ENCODE measurements at places on chromosomes 4 and X.
A peak's percentile ranks its signal among the peaks of the same experiment; 100 is the strongest.

- DNase-seq, result no peak
These were observed 17.9 kb downstream of the REELD1 start for GRCh38 chr4:146232131-146232722.

- no peak for DNase-seq
These were observed 350.2 kb upstream of the FAT1 start for GRCh38 chr4:187073820-187074219.

- no peak for DNase-seq
These were observed 19.1 kb upstream of the HERC6 start for GRCh38 chr4:88359558-88359957.

GRCh38 chr4:118173956-118174725 lies 139.9 kb downstream of the NDST3 start:
- DNase-seq, result peak; percentile 78

GRCh38 chr4:147674073-147674472 lies 9.9 kb downstream of the PRMT9 start:
- DNase-seq, result no peak

GRCh38 chr4:72319601-72320021 lies 249.4 kb downstream of the ADAMTS3 start:
- DNase-seq, result peak; percentile 82

DNA sequence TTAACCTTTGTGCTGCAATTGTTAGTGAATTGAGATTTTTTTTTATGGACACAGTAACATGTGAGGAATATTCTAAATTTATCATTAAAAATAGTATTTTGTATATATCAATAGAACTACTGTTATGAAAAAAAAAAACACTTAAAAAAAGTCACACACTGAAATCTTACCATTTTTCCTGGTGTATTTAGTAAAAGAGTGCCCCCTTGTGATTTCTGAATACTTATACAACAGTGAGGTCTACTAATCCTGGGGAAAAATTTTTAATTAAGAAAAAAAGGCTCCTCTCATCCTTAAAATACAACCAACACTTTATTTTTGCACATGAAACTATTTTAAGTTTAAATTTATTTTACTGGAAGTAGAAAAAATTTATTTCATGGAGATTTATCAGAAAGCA lies 56.4 kb upstream of the SPOCK3 start:
- no peak for DNase-seq

GRCh38 chr4:126748736-126749135 lies 884.0 kb upstream of the INTU start:
- peak; percentile 13 for DNase-seq

GRCh38 chrX:68492583-68492982 lies 6.3 kb upstream of the YIPF6 start:
- no peak for DNase-seq

DNA sequence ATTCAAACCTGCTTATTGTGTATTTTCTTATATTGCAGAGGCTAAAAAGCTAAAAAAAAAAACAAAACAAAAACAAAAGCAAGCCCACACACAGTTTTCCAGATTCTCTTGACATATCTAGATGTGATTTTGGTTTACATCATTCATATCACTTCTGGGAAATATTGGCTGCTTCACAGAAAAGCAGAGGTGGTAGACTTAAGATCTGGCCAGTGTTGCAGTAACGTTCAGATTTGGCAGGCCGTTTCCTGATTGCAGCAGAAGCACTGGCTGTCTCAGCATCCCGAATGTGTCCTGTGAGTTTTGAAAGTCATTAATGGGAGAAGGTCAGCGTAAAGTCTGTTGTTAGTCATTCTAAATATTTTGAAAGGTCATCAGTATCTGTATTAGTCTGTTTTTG lies 2062.0 kb downstream of the ARAP2 start:
- DNase-seq, result peak; percentile 6

- no peak for DNase-seq
These were observed 3.9 kb downstream of the MSMO1 start for GRCh38 chr4:165331359-165331758.

GRCh38 chr4:107600436-107600835 lies 119.6 kb downstream of the PAPSS1 start:
- DNase-seq, result peak; percentile 89

GRCh38 chr4:77927991-77928925 lies 65.6 kb downstream of the MRPL1 start:
- DNase-seq, result no peak

DNA sequence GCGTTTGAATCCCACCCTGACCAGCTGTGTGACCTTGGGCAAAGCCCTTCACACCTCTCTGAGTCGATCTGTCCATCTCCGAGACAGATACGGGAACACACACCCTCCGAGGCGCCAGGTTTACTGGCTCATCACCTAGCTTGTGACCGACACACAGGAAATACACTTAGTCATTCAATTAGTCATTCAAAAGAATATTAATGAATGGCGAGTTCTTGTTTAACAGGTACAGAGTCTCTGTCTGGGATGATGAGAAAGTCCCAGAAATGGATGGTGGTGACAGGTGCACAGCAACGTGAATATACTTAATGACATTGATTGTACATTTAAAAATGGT lies 80.6 kb downstream of the PPP2R2C start:
- DNase-seq, result no peak

GRCh38 chr4:37981844-37982720 lies 21.9 kb downstream of the PTTG2 start:
- peak; percentile 51 for DNase-seq

DNA sequence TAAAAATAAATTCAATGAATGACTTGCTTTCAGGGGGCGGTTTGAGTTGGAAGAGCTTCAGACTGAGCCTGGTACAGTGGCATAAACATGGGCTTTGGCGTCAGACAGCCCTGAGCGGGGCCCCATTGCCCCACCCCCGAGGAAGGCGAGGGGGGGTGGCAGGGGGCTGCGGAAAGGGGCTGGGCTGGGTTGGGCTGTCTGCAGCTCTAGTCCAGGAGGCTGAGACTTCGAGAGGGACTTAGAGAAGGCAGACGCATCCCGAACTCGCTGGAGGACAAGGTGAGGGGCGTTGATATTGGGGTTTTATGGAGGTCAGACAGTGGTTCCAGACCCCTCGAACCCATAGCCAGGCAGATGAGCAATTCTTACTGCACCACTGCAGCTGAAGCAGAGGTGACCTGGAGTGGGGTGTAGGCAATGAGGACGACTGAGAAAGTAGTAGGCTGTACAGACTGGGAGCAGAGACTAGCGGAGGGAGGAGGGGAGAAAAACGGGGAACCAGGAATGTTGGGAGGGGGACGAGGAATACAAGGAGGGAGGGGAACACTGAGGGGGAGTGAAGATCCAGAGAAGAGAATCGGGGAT lies at the start of gene MAGED2:
MAGED2 (plus strand) TSS at position 222 of the 585 bp plus-strand sequence. CDS start 1,587 bp downstream, outside the sequence.
- DNase-seq, result peak; percentile 17

DNA sequence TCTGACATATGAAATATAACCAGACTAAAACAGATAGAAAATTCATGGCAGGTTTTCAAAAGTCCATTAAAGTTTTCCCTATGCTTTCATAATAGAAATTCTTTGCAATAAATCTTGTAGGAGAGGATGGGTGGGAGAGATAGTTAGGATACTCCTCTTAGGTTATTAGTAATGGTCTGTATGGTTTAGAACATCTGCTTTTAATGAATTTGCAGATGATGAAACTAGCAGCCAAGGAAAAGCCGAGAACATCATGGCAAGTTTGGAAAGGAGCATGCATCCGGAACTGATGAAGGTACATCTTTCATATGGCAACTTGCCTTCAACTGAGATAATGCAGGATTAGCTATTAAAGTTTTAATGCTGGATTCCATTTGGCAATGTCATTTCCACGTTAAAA lies 70.7 kb downstream of the DOCK11 start:
- peak; percentile 79 for DNase-seq

- no peak for DNase-seq
These were observed 107.8 kb downstream of the PARM1 start for GRCh38 chr4:75040703-75041102.

- no peak for DNase-seq
These were observed 745 bp upstream of the IQSEC2 start for GRCh38 chrX:53281963-53282695.

GRCh38 chr4:23654791-23655190 lies 235.1 kb downstream of the PPARGC1A start:
- no peak for DNase-seq

DNA sequence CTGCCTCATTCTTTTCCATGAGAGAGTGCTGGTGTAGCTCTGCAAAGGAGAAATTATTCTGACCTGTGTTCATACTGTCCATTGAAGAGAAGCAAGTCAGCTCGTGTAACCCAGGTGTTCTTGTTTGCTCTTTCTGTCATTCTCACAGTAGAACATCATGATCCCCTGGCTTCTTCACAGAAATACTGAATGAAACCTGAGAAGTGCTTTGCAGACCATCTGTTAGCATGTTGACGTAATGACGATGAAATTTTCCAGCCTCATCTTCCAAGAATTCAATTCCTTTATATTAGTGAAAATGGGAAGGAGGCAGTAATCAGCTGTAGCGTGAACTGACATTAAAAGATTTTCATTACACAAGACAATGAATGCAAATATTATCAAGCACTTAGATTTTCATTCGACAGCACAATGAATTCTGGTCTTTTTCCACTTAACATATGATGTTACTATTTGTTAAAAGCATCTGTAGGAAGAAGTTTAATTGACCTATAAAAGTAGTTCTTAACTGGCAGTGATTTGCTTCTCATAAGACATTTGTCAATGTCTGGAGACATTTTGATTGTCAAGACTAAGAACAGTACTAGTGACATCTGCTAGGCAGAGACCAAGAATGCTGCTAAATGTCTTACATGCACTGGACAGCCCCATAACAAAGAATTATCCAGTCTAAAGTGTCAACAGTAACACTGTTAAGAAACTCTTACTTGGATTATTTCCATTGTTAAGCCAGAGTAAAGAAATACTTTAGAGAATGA lies 246.3 kb downstream of the BANK1 start:
- peak; percentile 49 for DNase-seq

DNA sequence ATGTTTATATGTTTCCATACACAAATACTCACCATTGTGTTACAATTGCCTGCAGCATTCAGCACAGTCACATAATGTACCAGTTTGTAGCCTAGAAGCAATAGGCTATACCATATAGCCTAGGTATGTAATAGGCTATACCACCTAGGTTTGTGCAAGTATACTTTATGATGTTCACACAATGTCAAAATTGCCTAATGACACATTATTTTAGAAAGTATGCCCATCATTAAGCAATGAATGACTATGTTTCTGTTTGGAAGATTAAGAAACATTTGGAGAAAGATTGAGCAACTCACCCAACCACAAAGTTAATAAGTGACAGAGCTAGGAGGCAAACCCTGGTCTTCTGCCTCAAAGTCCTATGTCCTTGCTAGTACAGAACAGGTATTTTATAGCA lies 96.8 kb upstream of the GRIA3 start:
- DNase-seq, result peak; percentile 78

DNA sequence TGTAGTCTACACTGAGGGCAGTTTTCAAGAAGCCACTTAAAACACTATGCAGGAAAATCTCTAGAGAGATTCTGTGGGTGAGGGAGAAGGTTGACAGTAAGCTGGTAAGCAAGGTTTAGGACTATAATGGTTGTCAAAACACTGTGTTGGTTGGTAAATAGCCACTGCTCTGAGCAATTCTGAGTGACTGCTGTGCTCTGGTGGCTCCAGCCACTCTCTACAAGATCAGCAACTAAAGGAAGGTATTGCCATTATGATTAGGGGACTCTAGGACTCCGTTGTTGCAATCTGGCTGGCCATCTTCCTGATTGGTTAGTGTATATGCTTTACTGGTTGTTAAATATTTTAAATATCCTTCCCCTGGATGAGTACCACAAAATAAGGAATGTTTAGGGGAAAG lies 5.5 kb upstream of the FAM47E start:
- DNase-seq, result no peak

DNA sequence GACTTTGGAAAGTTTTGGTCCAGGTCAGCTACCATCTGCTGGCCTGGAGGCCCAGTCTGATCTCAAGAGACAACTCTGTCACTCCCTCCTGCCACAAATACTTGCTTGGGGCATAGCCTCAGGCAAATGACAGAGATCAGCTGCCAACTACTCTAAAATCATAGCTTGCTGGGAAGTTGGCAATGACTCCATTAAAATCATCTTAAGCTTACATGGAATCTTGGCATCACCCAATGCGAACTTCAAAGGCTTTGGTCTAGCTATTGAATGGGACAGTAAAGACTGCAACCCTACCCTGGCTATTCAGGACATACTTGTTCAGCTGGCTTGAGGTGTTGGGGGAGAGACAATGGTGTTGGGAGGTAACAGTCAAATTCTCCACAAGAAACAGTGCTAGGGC lies 7.0 kb upstream of the USO1 start:
- DNase-seq, result no peak

GRCh38 chr4:177464026-177464425 lies 21.8 kb upstream of the AGA start:
- DNase-seq, result no peak
